ENCODE measurements at places on chromosomes 3 and 15.
A peak's percentile ranks its signal among the peaks of the same experiment; 100 is the strongest.

DNA sequence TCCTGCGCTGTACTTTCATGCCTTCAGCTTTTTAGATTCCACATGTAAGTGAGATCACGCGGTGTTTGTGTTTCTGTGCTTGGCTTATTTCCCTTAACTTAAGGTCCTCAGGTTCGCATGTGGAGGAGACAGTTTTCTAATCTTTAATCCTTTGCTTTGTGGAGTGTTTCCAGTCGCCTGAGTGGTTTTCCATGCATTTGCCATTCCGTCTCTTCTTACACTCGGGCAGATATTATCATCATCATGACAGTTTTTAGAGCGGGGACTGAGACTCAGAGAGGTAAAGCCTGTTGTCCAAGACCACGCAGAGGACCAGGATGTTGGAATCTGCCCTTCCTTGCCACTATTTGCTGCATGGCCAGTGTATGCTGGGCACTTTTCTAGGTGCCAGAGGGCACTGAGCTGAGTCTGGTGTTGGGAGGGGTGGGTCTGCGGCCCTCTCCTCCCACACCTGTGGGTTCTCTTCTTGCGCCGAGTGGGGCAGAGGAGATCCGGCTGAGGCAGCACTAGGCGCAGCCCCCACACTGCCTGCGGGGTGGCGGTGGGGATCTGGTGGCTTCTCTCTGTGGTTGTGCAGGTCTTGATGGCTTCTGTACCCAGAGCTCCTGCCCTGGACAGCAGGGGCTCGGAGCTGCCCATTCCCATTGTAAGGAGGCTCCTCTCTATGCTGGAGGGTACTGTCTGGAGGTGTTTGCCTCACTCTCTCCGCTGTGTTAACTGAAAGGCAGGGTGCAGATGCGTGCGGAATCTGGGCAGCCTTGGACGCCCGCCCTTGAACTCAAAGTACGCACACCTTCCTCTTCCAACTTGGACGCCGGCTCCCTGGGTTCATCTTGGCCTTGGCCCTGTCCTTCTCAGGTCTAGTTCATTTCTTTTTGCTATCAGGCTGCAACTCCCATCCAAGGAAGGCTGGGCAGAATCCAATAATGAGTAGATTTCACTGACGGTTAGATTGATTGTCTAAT, 156.0 kb upstream of the RGMA start:
- DNase-seq: no peak

DNA sequence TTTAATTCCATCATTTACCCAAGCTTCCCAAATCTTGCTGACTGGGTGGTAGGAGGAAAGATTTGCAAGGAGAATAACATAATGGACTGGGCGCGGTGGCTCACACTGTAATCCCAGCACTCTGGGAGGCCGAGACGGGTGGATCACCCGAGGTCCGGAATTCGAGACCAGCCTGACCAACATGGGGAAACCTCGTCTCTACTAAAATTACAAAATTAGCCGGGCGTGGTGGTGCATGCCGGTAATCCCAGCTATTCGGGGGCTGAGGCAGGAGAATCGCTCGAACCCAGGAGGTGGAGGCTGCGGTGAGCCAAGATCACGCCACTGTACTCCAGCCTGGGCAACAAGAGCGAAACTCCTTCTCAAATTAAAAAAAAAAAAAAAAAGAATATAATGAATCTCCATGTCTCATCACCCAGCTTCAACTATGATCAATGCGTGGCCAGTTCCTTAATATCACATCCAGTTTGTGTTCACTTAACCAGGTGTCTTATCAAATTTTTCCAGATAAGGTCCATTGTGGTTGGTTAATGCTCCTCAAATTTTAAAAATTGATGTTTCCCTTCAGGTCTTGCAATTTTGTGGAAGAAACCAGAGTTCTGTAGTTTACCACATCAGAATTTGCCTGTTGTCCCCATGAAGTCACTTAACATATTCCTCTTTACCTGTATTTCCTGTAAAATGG, 1.3 kb upstream of the ABCF3 start:
- peak; percentile 6 for DNase-seq

DNA sequence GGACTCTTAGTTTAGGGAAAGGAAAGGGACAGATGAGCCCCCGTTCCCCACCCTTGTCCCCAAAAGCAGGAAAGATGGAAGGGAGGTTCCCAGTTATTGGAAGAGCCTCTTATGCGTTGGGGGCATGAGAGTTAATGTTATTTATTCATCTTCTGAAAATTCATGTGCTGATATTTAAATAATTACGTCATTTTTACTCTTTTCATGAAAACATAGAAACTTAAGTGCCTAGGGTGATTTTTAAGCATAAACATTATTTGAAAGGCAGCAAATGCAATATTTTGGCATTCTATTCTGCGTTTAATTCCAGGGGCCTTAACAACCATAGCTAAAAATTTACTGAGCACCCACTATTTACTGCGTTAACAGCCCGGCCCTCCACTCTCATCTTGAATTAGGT, 48.7 kb downstream of the GABRG3 start:
- DNase-seq: no peak

- peak; percentile 16 for DNase-seq
These were observed 995 bp upstream of the LRRK1 start for GRCh38 chr15:100918034-100918689.

DNA sequence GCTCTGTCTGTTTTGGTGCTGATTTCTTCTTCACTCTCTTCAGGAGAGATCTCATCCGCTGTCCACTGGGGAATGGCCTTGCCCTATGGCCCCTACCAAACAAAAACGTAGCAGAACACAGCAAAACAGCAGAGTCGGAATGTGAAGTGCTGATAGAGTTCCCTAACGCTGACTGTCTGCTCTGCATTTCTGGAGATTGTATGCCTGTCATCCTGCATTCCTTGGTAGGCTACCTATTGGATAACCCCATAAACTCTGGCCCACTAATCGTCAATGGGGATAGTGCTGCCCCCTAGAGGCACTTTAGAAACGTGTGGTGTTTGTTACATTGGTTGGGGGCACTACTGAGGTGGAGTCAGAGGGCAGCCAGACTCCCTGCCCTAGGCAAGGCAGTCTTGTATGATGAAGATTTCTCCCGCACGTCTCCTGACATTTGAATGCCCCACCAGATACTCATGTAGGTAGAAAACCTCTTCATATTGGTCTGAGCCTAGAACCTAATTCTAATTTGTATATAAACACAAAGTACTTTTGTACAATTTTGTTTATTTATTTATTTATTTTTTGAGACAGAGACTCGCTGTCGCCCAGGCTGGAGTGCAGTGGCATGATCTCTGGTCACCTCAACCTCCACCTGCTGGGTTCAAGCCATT, 15.6 kb upstream of the MAGEF1 start:
- DNase-seq: peak; percentile 53

- no peak for DNase-seq
These were observed 84.0 kb upstream of the ALDH1L1 start for GRCh38 chr3:126264381-126264780.

GRCh38 chr3:11591391-11592282, 52.1 kb downstream of the VGLL4 start:
- no peak for DNase-seq

DNA sequence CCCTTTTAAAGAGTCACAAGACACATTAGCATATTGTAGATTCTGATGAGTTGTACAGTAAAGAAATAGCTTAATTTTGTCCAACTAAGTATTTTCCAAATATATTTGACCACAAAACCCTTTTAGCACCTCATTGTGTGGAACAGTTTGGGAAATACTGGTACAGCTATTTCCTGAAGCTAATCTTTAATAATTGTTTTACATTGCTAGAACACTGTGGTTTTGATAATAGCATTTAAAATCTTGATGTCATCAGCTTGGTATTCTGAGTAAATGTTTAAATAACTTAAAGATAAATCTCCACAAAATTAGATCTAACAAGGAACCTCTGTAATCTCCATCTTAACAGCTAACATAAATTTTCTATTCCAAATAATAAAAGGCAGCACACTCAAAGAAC, 140.0 kb upstream of the MLF1 start:
- DNase-seq: no peak

DNA sequence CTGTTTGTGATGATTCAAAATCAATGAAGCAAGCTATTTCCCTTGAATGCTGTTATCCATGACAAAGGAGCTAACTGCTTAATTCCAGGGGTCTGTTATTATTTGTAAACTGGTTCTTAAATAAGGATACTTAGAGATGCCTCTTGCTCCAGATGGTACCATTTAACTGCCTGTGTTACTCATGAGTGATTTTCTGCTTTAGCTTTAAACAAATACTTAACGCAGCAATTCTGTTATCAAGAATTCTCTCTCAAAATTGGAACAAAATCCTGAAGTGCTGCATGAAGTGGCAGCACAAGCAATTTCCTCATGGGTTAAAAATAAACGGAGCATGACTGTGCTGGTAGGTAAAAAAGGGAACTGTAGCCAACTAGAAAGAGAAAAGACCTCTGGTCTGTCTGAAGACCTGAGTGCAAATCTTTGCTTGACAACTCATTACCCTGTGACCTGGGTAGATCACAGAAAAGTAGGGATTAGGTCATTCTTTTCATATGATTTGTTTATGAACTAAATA, 62.5 kb upstream of the GBE1 start:
- DNase-seq: peak; percentile 61

DNA sequence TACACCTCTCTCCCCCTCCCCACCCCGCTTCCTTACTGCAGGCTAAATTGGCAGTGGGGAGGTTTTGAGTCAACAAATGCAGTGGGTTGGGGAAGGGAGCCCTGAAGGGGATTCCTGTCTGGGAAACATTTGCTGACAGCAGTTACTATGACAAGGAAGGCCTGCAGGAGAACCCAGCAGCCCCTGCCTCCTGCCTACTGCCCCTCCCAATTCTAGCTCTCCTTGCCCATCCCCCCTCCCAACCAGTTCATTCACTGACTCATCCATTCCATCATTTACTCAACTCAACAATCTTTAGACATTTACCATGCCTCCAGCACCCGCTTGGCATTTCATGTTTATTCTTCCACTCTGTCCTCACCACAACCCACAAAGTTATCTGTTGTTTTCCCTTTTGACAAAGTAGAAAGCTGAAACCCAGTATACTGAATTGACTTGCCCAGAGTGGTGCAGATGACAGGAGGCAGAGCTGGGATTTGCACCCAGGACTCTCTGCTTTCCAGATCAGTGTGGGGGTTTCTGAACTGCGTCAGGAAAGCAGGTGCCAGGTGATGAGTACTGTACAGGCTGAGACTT, 75.0 kb downstream of the MAGEF1 start:
- DNase-seq: no peak

- DNase-seq: no peak
These were observed 22.1 kb downstream of the MAP2K1 start for GRCh38 chr15:66408675-66409282.

DNA sequence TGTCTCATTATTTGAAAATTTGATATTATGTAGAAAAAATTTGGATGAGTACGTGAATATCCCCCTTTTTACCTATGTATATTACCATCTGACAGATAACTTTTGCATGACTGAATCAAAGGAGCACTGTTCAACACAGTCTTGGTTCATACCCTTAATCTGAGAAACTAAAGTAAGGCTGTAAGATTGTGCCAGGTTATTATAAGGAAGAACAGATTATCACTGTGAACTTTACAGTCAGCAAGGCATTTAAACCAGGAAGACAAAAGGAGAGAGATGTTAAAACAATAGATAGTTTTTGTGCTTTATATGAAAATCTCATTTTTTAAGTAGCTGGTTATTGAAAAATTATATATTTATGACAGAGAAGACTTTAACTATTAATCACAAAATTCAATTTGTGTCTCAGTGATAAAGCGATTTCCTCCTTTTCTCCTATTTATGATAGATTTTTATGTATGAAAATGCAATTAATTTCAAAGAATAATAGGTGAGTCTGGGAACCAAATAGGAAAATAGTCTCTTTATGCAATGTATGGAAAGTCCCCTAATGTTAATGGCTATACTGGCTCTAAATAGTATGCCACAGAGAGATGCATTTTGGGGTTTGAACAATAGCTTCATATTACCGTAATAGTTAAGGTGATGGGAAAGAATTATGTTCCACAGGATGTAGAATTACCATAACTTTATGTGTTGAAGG, 33.4 kb downstream of the PLCL2 start:
- DNase-seq: no peak

DNA sequence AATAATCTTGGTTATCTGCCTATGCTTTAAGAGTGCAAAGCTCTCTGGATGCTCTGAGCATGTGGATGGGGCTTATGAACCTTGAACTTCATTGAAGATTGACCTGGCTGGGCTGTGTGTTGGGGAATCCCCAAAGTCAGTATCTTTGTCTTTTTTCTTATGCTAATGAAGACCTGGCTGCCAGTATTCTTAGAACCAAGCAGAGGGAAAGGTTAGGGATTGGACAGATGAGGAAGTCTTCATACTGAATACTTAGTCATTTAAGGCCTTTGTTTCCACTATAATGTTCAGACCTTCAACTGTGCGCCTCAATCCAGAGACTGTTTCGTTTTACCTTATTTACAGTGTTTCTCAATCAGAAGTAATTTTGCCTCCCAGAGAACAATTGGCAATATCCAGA, 42.5 kb upstream of the CMTM7 start:
- DNase-seq: no peak

GRCh38 chr3:8607234-8608040, 37.2 kb downstream of the SSUH2 start:
- DNase-seq: peak; percentile 88

GRCh38 chr3:53150247-53151085, 10.5 kb upstream of the PRKCD start:
- no peak for DNase-seq

- DNase-seq: no peak
These were observed 11.5 kb upstream of the MB21D2 start for GRCh38 chr3:192929146-192929545.

DNA sequence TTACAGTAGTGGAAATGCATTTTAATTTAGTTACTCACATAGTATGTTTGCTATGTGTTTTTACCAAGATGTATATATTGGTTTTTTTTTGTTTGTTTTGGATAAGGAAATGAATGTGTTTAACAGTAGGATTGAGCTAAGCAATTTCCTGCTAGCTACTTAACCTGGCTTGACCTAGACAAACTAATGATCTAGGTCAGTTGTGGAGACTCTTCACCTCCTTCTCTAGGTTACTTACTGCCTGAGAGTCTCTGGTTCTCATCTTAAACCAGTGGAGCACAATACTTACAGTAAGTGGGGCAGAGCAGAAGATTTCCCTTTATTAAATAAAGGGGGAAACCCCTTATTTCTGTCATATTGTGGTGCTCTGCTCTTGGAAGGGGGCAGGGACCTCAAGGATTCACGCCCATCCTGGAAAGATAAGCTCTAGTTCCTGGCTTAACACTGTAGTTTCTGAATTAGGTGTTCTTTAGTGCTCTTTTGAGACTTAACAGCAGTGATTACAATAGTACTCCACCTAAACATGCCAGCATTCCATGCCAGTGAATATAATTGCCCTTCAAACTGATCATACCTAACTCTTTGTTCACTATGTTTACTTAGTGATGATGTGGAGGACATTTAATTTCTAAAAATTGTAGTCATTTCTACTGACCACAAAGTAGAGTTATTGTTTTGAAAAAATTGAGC, 79.9 kb downstream of the UBP1 start:
- no peak for DNase-seq

GRCh38 chr3:25695731-25696420, 31.2 kb upstream of the TOP2B start:
- DNase-seq: no peak

DNA sequence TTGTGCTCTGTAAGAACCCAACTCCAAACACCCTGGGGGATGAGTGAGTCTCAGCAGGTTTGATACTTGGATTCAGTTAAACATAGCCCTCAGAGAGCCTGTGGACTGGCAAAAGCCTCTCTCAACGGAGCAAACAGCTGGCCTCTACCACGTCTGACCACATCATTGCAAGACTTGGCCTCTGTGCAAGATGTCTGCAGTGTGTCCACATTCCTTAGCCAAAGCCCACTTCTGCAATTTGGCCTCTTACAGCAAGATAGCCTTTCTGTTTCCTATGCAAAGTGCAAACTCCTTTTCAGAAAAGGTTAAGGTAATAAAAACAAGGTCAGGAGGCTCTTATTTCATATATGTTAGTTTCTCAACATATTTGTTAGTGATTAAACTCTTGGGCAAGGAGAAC, 27.9 kb downstream of the FBN1 start:
- peak; percentile 81 for DNase-seq

Measured in OCI-M1 (cell line).